ENCODE measurements at places on chromosomes 2 and 18.

DNA sequence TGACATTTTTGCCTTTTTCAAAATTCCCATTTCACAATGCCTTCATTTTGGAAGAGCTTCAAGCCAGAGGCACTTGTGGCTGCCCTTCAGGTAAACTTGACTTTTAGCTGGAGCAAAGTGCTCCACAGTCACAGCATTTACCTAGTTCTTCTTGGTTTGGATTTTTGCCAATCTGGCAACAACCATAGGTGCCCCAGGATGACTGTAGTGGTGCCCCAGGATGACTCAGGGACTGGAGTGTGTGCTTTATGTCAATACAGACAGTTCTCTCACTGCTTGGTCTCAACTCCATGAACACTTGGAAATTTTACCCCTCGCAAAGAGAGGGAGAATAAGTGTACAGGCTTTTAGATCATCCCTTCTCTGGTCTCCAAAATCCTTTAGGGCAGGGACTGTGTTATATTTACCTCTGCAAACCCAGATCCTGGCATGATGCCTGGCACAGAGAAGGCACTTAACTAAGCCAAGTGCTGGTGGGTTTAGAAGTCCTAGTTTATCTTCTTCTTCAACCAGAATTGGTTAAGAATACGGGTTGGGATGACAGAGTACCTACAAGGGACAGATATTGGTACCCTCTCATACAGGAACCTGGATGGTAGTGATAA is 15.3 kb upstream of the PTPN4 start:
- H3K36me3 ChIP-seq, result no peaks in the 10 kb centered on the region
- no peaks in the 10 kb centered on the region for H3K4me1 ChIP-seq
- H3K27me3 ChIP-seq, result no peaks in the 10 kb centered on the region
- H3K27ac ChIP-seq, result no peak overlapping the region

DNA sequence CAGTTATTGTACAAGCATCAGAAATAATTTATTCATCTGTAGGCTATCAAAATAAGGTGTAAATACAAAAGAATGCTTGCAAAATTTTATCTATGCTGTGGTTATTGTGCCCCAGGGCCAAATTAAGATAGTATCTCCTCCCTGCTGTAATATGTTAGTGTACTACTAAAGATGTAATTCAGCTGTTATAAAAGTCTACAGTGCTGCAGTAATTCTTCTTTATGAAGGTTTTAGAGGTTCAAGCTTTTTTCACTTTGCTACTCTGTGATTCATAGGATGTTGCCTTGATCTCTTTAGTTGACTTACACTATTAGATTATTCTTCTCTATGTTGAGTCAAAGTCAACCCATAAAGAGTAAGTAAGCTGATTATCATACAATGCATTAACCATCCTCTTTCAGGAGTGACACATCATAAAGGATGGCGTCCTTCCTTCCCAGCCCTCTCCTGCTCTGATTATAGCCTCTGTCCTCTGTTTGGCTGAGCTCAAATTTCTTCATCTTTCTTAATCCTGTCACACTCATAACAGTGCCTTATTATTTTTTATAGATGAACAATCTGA is 29.3 kb upstream of the DYNAP start:
- H3K4me3 ChIP-seq, result no peak overlapping the region
- H3K27ac ChIP-seq, result no peak overlapping the region
- no peaks in the 10 kb centered on the region for H3K27me3 ChIP-seq
- H3K4me1 ChIP-seq, result no peaks in the 10 kb centered on the region
- no peak for DNase-seq

- no peak for DNase-seq
- no peak overlapping the region for H3K27ac ChIP-seq
- no peaks in the 10 kb centered on the region for H3K36me3 ChIP-seq
- H3K4me1 ChIP-seq, result no peaks in the 10 kb centered on the region
- no peaks in the 10 kb centered on the region for H3K27me3 ChIP-seq
- H3K4me3 ChIP-seq, result no peak overlapping the region
Observed at GRCh38 chr18:74861154-74861553, 263.5 kb downstream of the ZNF407 start.

GRCh38 chr2:85974390-85974789 is 85.6 kb upstream of the ST3GAL5 start:
- no peak overlapping the region for H3K27ac ChIP-seq
- DNase-seq, result no peak
- H3K36me3 ChIP-seq, result no peaks in the 10 kb centered on the region

DNA sequence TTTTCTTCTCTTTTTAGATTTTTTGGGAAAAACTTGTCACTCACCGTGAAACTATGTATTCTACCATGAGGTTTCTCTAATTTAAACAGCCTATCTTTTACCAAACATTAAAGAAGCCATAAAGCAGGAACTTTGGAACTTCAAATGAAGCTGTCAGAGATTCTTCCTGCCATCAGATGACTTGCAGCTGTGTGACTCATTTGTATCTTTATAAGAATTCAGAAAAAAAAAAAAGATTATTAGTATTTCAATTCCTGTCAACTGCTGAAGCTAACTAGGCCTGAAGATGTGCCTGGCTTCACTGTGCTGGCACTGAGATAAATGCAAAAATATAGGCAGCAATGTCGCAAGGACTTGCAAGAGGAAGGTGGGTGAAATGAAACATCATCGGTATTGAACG is 1399.1 kb upstream of the PIK3C3 start:
- no peaks in the 10 kb centered on the region for H3K27me3 ChIP-seq
- no peak overlapping the region for H3K4me3 ChIP-seq
- H3K4me1 ChIP-seq, result no peaks in the 10 kb centered on the region

DNA sequence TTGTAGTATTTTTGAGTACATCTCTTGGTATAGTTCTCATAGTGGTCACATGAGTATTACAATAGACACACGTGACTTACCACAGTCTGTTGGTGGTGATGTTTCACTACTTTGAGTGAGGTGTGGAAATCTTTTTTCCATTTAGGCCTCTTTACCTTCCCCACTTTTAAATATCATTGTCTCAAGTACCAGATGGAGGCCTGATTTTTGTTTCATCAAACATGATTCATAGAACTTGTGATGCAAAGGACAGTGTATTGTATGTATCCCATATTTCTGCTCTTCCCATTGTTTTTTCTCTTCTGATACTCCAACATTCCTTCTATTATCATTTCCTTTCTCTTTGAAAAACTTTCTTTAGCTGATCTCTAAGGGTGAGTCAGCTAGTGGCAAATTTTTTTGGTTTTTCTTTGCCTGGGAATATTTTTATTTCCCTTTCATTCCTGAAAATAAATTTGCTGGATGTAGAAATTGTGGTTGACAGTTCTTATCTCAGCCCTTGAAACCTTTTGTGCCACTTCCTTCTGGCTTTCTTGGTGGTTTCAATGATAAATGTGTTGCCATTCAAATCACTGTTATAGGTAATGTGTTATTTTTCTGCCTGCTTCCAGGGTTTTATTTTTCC is 32.8 kb downstream of the RFX8 start:
- no peak for DNase-seq
- H3K4me1 ChIP-seq, result no peaks in the 10 kb centered on the region
- H3K27me3 ChIP-seq, result no peaks in the 10 kb centered on the region
- H3K27ac ChIP-seq, result no peak overlapping the region
- H3K36me3 ChIP-seq, result no peaks in the 10 kb centered on the region

DNA sequence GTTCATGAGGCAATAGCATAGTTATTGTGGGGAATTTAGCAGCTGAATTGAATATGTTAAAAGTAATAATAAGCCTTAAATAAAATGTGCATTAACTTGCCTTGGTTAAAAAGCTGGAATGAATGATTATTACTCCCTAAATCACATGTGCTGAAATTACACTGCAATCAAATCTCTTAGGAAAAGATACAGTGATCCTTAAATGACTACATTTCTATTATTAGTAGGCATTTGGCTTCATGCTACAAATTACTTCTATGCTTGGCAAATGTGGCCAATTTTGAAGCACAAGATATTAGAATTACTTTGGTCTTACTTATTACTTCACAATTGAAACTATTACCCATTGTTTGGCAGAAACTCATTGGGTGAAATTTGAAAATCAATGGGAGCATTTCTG is 5.4 kb downstream of the RND3 start:
- no peak overlapping the region for H3K4me3 ChIP-seq
- no peak overlapping the region for H3K27ac ChIP-seq
- peaks cover 57% of the 10 kb centered on the region for H3K4me1 ChIP-seq
- no peaks in the 10 kb centered on the region for H3K36me3 ChIP-seq
